Fibroblast of the conjunctiva (primary cell): ENCODE measurements at places on chromosomes 6 and 20.

GRCh38 chr6:165842281-165842936 is 179.4 kb upstream of the PDE10A start:
- no peak for DNase-seq

- no peak for DNase-seq
These were observed 29.7 kb upstream of the GATA5 start for GRCh38 chr20:62505337-62506045.

DNA sequence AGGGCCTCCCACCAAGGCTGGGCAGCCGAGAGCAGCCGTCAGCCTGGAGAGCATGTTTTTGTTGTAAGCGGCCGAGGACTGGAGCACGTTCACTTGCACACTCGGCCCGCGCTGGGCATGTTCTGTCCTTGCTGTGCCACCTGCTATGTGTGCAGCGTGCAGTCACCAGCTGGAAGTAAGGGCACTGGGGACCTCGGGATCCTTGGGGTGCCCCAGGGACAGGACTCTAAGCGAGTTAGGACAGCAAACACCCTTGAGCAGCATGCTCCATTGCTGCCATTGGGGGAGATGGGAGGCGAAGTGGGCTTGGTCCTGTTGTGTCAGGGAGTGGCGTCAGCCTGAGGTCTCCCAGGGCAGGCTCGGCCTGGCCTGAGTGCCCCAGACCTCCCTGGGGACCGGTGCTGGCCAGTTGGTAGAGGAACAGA is 18.6 kb downstream of the DYNLT1 start:
- no peak for DNase-seq

DNA sequence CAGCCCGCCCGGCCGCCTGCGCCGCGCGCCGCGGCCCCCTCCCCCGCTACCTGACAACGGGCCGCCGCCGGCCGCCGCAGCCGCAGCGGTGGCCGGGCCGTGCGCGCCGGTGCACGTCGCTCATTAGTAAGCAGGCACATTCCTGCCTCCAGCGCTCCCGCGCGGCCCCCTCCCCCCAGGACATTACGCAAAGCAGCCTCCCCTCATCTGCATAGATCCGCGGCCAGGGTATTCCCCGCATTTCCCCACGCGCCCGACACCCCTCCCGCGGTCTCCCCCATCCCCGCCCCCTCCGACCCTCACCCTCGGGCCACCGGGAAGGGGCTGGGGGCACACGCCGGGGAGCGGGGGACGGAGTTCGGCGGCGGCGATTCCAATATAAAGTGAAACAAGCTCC is at the start of gene HIVEP2:
Gene HIVEP2, minus strand, starts transcription at position 128 of the 397 bp plus-strand sequence. CDS start 170,438 bp downstream, outside the sequence.
- peak; percentile 53 for DNase-seq

GRCh38 chr6:11969092-11969491 is 43.0 kb upstream of the HIVEP1 start:
- DNase-seq = no peak

GRCh38 chr6:137277971-137278637 is 58.9 kb upstream of the IFNGR1 start:
- DNase-seq = no peak

DNA sequence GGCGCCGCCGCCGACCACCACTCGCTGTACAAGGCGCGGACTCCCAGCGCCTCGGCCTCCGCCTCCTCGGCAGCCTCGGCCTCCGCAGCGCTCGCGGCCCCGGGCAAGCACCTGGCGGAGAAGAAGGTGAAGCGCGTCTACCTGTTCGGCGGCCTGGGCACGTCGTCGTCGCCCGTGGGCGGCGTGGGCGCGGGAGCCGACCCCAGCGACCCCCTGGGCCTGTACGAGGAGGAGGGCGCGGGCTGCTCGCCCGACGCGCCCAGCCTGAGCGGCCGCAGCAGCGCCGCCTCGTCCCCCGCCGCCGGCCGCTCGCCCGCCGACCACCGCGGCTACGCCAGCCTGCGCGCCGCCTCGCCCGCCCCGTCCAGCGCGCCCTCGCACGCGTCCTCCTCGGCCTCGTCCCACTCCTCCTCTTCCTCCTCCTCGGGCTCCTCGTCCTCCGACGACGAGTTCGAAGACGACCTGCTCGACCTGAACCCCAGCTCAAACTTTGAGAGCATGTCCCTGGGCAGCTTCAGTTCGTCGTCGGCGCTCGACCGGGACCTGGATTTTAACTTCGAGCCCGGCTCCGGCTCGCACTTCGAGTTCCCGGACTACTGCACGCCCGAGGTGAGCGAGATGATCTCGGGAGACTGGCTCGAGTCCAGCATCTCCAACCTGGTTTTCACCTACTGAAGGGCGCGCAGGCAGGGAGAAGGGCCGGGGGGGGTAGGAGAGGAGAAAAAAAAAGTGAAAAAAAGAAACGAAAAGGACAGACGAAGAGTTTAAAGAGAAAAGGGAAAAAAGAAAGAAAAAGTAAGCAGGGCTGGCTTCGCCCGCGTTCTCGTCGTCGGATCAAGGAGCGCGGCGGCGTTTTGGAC is 2.0 kb downstream of the SOX4 start:
- DNase-seq = no peak

DNA sequence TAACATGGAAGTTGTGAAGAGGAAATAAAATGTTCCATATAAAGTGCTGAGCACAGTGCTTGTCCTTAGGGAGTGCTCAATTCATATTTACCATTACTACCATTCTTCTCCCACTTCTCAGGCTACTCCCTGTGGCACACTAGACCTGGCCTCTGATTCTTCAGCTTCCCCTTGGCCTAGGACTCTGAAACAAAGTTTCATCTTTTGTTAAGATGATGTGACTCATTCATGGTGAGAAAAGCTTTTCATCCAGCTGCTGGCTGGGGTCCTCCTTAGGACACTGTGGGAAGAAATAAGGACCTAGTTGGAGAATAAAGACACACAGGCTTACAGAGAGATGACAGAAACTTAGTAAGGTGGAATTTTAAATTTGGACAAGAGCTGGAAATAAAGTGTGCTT is 314.8 kb downstream of the CDC5L start:
- no peak for DNase-seq

GRCh38 chr20:12875510-12875909 is 133.3 kb upstream of the SPTLC3 start:
- DNase-seq = no peak

GRCh38 chr6:116387374-116387773 is 16.6 kb downstream of the DSE start:
- no peak for DNase-seq

- no peak for DNase-seq
These were observed 116.9 kb downstream of the SLX4IP start for GRCh38 chr20:10551732-10552724.

- DNase-seq = no peak
These were observed 2.8 kb downstream of the CITED2 start for GRCh38 chr6:139371421-139372203.

DNA sequence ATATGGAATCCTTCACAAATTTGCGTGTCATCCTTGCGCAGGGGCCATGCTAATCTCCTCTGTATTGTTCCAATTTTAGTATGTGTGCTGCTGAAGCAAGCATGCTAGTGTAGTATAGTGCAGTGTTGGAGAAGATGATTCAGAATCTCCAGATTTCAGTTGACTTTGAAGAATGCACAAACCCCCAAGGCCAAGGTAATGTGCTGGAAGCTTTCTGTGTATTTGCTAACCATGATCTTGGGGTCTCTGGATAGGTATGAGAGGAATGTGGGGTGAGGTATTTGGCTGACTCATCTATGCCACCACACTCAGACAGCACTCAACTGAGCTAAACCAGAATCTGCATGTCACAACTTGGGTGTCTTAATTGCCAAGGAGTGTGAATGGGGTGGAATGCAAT is 42.6 kb upstream of the DEK start:
- peak; percentile 3 for DNase-seq

GRCh38 chr6:83308833-83309232 is 115.7 kb downstream of the RWDD2A start:
- no peak for DNase-seq

GRCh38 chr6:124054034-124054433 is 250.4 kb downstream of the NKAIN2 start:
- DNase-seq = no peak

- no peak for DNase-seq
These were observed 1.8 kb downstream of the PROCR start for GRCh38 chr20:35173576-35174192.

GRCh38 chr6:160082627-160083026 is 39.0 kb upstream of the SLC22A1 start:
- no peak for DNase-seq

DNA sequence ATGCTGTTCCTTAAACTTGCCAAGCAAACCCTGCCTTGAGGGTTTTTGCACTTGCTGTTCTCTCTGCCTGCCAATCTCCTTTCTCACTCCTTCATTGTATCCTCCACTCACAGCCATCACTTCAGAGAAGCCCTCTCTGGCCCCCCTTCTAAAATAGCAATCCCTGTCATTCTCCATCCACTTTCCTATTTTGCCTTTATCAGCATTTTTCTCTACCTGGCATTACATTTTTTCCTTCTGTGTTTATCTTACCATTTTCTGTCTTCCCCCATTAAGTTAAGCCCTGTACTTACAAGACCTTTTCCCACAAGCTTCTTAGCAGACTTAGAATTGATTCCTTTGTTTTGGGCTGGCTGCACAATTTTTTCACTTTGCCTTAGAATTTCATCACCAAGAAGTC is 26.6 kb upstream of the TNFRSF21 start:
- DNase-seq = no peak

GRCh38 chr6:105821027-105821426 is 265.1 kb upstream of the PRDM1 start:
- no peak for DNase-seq

DNA sequence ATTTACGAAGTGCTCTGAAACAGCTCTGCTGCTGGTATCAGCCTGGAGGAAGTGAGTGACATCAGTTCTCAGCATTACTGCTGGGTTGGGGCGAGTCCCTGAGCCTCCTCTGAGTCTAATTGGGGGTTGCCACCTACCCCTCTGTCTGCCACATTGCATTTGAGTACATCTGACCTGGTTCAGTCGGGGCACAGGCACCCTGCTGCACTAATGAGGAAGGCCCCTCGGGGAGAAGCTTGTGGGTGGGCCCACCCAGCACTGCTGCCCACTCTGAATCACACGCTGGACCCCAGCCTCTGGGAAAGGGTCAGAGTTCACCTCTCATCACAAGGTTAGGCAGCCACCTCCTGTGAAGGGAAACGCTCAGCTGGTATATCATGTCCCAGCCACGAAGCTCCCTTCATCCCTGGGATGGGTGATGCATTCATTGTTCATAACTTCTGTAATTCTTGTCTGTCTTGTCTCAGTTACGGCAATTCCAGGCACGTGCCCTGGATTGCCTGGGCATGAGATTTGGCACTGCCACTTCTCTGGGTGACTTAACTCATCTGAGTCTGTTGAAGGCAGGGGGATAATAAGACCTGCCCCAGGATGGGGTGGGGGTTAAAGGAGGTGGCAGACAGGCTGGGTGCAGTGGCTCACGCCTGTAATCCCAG is 13.3 kb downstream of the DNMT3B start:
- DNase-seq = no peak

GRCh38 chr6:156980515-156980914 is 203.3 kb downstream of the ARID1B start:
- DNase-seq = no peak

GRCh38 chr20:62427172-62428001 is at the start of gene RBBP8NL:
TSS of gene RBBP8NL (minus strand) at chr20:62427539. CDS start at chr20:62419647, 7,892 bp downstream.
- DNase-seq = no peak

DNA sequence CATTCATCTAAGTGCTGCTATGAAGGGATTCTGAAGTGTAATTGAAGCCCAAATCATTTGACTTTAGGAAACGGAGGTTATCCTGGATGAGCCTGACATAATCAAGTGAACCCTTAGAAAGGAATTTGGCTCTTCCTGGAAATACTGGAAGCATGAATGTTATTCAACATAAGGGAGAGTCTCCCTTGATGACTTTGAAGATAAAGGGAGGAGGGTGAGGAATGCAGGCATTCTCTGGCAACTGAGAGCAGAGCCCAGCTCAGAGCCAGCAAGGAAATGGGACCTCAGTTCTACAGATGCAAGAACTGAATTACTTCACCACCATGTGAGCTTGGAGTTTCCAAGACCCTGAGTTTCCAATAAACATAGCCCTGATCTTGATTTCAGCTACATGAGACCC is 168.2 kb downstream of the DLL1 start:
- DNase-seq = no peak

GRCh38 chr6:85360794-85361642 is 88.9 kb upstream of the NT5E start:
- DNase-seq = peak; percentile 95

DNA sequence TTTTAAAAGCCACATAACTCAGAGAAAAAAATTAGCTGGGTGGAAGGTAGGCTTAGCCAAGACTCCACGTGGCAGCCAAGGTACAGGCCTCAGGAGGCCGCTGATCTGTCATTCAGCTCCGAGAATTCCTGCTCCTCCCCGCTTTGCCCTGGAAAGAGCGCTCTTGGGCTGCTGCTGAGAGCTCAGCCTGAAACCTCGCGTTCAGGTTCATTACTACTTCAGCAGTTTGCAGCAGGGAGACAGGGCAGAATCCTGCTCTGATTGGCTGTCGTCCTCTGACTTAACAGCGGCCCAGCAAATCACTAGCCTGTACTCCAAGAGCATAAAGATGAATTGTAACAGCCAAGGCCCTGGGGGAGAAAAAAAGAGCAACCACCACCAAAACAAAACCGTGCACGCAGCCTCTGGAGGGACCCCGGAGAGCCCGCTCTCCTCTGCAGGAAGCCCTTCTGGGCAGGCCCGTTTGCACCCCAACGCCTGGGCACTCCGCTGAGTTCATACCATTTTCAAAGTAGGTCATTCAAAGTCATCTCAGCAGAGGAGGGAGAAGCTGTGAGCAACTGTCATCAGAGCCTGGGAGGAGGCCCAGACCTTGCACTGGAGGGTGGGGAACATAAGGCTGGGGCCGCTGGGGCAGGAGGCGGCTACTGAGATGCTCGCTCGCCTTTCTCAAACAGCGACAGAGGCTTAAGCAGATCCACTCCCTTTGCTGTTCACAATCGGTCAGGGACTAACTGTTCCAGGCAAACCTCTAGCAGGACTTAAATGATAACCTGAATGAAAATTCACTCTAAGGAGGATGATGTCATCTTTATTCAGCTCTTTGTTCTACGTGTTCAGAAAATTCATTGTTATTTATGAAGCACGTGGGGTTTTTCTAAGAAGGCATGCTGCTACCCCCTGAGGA is 42.3 kb upstream of the ATXN1 start:
- DNase-seq = no peak

DNA sequence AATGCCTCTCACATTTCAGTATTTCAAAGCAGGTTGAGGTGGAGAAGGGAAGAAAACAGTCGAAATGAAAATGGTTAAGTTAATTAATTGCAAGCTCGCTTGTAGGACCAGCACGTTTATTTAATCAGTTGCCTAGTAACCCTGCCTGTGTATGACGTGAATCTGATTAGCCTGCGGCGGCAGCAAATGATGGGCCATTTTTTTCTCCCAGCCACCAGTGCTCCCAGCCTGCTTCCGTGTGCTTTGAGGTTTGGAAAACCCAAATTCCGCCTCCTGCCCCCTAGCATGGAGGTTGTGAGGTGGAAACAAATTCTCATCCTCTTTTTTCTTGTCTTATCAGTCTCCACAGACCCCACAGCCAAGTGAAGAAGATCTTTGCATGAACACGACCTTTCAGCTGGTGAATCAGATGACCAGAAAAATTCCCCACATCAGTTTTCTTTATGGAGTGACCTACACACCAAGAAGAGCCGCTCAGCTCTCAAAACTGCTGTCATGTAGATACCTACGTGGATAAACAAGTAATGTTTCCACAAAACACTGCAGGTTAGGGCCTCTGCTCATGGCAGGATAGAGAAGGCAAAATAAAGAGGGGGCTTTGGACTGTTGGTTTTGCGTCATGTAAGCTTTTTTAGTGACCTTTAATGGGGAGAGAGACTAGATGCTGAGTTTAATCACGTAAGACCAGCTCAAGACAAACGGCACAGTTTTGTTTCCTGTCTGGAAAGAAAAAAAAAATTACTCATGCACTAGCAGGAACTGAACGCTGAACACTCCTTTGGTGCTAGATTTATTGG is 572.9 kb upstream of the NOX3 start:
- no peak for DNase-seq

- DNase-seq = no peak
These were observed 259.2 kb downstream of the ADGB start for GRCh38 chr6:146857980-146858347.
